ENCODE measurements at places on chromosomes 12 and 14.

GRCh38 chr12:24134092-24134491 lies 184.6 kb upstream of the SOX5 start:
- DNase-seq: no peak

DNA sequence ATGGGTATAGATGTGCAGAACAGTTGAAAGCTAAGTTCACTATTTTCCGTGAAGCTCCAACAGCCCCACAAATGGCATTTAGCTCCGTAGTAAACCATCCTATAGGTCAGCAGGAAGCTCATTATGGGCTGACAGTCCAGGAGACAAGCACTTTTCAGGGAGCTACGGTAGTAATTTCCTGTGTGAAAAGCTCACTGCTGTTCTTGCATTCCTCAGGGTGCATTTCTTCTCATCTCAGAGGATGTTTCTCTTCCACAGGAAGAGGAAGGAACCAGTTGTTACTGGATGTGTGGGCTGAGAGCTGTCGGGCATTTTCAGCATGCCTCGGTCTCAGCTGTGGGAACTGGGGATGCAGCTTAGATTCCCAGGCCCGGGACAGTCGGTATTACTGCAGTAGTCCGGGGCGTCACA lies 72.8 kb downstream of the GALNT4 start:
- DNase-seq: no peak

- no peak for DNase-seq
These were observed 101.0 kb downstream of the KLRB1 start for GRCh38 chr12:9506746-9507145.

GRCh38 chr14:89771251-89771650 lies 183.3 kb downstream of the EFCAB11 start:
- DNase-seq: no peak

DNA sequence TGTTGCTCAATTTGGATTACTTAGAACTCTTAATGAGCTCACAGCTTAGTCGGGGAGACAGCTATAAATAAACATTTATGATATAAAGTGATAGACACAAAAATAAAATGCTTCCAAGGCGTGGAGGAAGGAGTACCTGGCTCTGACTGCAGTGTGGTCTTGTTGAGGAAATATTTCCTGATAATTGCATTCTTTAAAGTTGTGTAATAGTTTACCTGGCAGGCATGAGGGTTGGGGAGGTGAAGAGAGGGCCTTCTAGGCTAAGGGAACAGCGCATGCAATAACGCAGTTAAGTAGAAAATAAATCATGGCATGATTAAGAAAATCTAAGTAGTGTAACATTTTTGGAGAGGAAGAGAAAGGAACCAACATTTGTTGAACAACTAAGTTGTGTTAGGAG lies 260.5 kb upstream of the ATP2B1 start:
- no peak for DNase-seq

DNA sequence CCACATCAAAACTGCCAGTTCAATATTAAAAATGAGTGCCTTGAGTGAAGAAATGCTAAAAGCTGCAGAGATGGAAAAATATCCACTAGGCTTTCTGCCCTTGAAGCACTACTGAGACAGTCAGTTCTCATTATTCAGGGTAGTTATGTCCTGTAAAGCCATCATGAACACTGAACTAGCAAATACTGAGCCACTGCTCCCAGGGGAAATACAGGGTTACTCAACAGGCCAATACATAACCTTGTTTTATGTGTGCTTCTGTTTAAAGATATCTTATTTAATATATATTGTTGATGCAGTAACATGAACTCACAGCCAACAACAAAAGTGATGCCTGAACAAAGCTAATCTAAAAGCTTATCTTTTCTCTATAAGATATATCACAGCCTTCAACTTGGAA lies 3.3 kb downstream of the RAD52 start:
- DNase-seq: no peak

DNA sequence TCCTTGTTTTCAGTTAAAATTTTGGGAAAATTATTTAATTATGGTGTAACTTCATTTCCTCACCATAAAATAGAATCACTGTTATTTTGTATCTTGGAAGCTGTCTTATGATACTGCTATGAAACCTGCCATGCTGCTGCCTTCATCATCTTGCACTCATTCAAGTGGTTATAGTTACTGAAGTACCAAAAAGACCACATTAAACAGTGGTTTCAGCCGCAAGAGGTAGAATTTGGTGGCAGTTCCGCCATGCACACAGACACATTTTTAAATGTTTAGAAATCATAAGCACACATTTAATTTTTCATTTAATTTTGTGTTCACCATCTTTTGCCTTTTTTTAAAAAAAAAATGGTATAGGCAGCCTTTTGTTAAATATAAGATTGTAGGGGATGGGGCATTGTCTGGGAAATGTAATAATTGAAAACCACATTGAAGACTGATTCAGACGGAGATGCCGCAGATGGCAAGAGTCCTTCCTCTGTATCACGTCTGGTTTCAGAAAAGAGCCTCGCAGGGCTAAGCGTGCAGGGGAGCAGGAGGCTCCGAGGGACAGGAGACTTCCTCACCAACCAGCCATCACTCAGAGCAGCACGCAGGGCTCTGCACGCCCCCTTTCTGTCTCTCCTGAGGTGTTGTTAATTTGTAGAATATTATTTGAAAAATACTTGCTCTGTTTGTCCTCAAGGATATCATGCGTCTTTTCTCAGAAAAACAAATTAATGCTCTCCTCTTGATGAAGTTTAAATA lies 115.2 kb upstream of the PELI2 start:
- no peak for DNase-seq

GRCh38 chr14:71013551-71014192 lies 106.4 kb downstream of the PCNX1 start:
- no peak for DNase-seq

GRCh38 chr14:102262929-102263462 lies 42.0 kb downstream of the MOK start:
- DNase-seq: no peak

GRCh38 chr12:51407604-51408003 lies 16.4 kb upstream of the GALNT6 start:
- no peak for DNase-seq

GRCh38 chr14:60488175-60488574 lies 2.3 kb upstream of the C14orf39 start:
- DNase-seq: no peak

DNA sequence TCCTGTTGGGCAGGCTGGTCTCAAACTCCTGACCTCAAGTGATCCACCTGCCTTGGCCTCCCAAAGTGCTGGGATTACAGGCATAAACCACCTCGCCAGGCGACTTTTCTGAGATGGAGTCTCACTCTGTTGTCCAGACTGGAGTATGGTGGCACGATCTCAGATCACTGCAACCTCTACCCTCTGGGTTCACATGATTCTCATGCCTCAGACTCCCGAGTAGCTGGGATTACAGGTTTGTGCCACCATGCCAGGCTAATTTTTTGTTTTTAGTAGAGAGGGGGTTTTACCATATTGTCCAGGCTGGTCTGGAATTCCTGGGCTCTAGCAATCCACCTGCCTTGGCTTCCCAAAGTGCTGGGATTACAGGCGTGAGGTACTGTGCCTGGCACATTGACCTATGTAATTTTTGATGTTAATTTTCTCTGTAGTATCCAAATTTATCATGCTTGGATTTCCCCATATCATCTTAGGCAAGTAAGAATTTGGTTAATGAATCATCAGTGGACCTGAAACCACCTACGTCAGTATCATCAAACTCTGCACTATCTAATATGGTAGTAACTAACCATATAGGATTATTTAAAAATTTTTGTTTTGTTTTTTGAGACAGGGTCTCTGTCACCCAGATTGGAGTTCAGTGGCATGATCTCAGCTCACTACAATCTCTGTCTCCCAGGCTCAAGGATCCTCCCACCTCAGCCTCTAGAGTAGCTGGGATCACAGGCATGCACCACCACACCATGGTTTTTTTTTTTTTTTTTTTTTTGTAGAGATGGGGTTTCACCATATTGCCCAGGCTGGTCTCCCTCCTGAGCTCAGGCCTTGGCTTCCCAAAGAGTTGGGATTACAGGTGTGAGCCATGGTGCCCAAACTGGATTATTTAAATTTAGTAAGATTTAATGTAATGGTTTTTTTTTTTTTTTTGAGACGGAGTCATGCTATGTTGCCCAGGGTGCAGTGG lies 11.9 kb upstream of the ATP5F1B start:
- DNase-seq: no peak

- DNase-seq: no peak
These were observed 4.3 kb downstream of the GAPDH start for GRCh38 chr12:6538420-6539313.

GRCh38 chr12:11743423-11744409 lies 94.2 kb downstream of the ETV6 start:
- no peak for DNase-seq

GRCh38 chr12:48750215-48750614 lies 33.7 kb upstream of the CCNT1 start:
- DNase-seq: no peak

- no peak for DNase-seq
These were observed 67.3 kb upstream of the VRK1 start for GRCh38 chr14:96729889-96730288.

GRCh38 chr12:15116086-15116485 lies 105.1 kb downstream of the RERG start:
- DNase-seq: no peak

DNA sequence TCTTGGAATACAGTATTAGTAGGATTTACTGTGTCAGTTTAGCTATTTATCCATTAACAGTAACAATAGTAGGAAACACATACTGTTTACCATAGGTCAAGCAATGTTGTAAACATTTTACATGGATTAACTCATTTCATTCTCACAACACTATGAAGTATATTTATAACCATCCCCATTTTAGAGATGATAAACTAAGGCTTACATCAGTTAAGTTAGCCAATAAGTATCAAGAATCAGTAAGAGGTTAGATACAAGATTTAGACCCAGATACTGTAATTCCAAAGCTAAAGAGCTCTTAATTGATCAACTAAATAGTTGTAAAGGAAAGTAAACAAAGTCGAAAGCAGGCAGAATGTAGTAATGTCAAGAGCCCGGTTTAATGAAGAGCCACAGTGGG lies 1.1 kb downstream of the SYNJ2BP start:
- DNase-seq: no peak

DNA sequence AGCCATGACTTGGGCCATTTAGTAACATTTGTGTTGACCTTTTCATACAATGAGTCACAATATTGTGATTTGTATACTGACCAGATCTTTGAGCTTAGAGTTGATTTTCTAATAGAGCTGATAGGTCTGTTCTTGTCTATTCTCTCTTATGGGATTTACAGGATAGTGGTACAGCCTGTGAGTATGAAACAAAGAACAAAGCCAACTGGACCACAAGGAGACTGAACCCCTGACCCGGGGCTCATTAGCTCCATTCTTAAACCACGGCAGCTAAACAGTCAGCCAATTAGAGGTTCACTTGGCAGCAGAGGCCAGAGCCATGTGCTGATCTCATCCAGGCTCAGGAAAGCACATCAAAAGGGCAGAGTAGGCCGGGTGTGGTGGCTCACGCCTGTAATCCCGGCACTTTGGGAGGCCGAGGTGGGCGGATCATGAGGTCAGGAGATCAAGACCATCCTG lies 59.1 kb upstream of the GNPNAT1 start:
- no peak for DNase-seq

GRCh38 chr12:27974735-27975221 lies 2.2 kb upstream of the PTHLH start:
- DNase-seq: no peak

DNA sequence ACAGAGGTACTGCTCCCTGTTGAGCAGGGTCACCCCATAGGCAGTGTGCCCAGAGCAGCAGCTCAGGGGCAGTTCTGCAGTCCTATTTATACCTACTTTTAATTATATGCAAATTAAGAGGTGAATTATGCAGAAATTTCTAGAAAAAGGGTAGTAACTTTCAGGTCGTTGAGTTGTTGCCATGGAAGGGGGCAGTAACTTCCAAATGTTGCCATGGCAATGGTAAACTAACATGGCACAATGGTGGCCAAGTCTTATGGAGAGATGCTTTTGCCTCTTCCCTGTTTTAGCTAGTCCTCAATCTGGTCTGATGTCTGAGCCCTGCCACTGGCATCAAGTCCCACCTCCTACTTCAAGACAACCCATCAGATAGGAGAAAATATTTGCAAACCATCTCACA lies 30.4 kb upstream of the P2RX7 start:
- no peak for DNase-seq

DNA sequence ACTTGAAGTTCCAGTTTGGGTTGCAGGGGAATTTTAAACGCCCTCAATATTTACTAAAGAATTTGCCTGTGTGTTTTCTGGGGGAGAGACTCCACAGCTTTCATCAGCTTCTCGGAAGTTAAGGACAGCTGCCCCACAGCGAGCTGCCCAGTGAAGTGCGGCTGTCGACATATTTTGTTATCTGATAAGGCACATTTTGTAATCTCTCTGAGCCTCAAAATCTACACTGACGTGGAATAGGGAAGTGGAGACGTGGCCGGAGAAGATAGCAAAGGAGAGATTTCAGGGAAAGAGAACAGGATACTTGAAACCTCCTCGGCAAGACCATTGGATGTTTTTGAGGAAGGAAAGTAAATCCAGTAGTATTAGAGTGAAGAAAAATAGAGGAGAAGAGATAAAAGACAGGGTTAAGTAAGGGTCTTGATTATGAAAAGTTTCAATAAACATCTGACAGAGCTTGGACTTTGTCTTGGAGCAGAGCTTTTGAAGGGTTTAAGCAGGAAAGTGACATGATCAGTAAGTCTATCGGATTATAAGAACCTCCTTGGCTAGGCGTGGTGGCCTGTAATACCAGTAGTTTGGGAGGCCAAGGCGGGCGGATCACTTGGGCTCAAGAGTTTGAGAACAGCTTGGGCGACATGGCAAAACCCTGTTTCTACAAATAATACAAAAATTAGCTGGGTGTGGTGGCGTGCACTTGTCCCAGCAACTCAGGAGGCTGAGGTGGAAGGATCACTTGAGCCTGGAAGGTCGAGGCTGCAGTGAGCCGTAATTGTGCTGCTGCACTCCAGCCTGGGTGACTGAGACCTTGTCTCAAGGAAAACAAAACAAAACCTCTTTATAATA lies 1.1 kb downstream of the POLR3B start:
- no peak for DNase-seq

GRCh38 chr12:52655251-52655650 lies 3.2 kb upstream of the KRT2 start:
- DNase-seq: no peak

DNA sequence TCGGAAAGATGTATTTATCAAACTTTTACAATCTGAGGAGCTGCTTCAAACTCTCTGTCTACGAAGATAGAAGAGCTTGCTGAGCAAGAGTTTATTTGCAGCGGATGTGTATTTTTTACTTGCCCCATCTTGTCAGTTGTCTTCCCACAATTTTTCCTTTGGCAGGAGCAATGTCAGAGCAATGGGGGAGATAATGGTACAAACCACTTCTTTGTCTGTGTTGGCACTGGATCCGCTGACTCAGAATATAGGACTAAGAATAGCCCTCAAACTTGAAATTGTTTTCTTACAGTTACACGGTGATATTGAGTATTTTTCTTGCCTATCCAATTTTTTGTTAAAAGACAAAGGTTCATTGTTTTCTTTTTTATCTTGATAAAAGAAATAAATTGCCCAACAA lies 27.6 kb downstream of the HELB start:
- DNase-seq: no peak

GRCh38 chr12:46574847-46575246 lies 202.3 kb upstream of the SLC38A2 start:
- no peak for DNase-seq

- no peak for DNase-seq
These were observed 28.5 kb downstream of the LGMN start for GRCh38 chr14:92719890-92720323.

GRCh38 chr12:52246720-52247621 lies 13.9 kb downstream of the KRT7 start:
- no peak for DNase-seq

GRCh38 chr14:96895658-96896271 lies 98.6 kb downstream of the VRK1 start:
- no peak for DNase-seq

Data from stimulated activated CD4-positive, alpha-beta T cell treated with anti-CD3 and anti-CD28 coated beads, Interleukin-15, amount 100 ng/mL, for 1 hour (primary cell).